ENCODE measurements at places on chromosomes 1 and 21. TPM values are rescaled to one million over a fixed set of nuclear protein-coding genes. Genes with fewer than 3 reads are reported as not detected.

INSRR gene
- 0.06 TPM for polyA plus RNA-seq

SPRR1A gene
- polyA plus RNA-seq = not detected

VCAM1 gene
- polyA plus RNA-seq = 1.8 TPM

LDLRAD1 gene
- polyA plus RNA-seq = not detected

TRAF5 gene
- polyA plus RNA-seq = 2.4 TPM

GPR61 gene
- not detected for polyA plus RNA-seq

SLX9 gene
- 9.7 TPM for polyA plus RNA-seq

APOBEC4 gene
- 0.10 TPM for polyA plus RNA-seq

LRRC71 gene
- polyA plus RNA-seq = not detected

SPATA1 gene
- not detected for polyA plus RNA-seq

HHIPL2 gene
- not detected for polyA plus RNA-seq

CACNA1S gene
- polyA plus RNA-seq = 0.01 TPM

TGFBR3 gene
- 9.3 TPM for polyA plus RNA-seq

VAV3 gene
- 33.7 TPM for polyA plus RNA-seq

LCE1F gene
- polyA plus RNA-seq = not detected

PADI2 gene
- 21.9 TPM for polyA plus RNA-seq

UBR4 gene
- 120 TPM for polyA plus RNA-seq

CFAP126 gene
- polyA plus RNA-seq = not detected

COL11A1 gene
- not detected for polyA plus RNA-seq
